ENCODE measurements at places on chromosomes 4 and X. TPM values are rescaled to one million over a fixed set of nuclear protein-coding genes. Genes with fewer than 3 reads are reported as not detected.

GRCh38 chr4:58359590-58359989 lies 1249.4 kb upstream of the IGFBP7 start:
- no peak for DNase-seq

GRCh38 chr4:168731006-168731636 lies 234.3 kb downstream of the PALLD start:
- no peak for DNase-seq

DNA sequence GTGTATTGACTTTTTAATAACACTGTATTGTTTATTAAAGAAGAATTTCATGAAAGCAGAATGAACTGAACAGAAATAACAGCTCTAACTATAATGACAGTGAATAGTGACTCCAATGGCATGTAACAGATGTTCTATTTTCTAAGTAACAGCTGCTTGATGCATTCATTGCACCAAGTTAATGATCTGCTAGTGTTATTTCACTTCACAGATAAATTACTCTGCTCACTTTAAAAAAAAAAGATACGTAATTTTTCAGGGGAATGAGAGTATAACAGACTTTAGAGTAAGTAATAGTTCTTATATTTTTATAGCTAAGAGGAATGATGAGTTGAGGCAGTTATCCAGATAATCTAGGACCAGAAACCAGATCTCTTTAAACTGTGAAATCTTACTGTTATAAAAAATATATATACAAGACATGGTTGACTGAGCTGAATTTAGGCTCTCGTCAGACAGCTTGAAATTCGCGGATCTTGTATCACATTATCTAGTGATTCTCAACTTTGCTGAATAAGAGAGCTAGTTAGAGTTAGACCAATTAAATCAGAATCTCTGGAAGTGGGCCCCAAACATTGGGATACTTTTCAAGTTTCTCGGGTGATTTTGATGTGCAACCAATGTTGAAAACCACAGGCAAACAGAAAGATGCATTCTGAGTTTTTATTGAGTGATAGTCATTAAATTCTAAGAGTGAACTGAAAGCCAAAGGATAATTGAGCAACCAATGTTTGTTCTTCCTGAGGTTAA lies 840.7 kb downstream of the DMD start:
- DNase-seq: no peak

DNA sequence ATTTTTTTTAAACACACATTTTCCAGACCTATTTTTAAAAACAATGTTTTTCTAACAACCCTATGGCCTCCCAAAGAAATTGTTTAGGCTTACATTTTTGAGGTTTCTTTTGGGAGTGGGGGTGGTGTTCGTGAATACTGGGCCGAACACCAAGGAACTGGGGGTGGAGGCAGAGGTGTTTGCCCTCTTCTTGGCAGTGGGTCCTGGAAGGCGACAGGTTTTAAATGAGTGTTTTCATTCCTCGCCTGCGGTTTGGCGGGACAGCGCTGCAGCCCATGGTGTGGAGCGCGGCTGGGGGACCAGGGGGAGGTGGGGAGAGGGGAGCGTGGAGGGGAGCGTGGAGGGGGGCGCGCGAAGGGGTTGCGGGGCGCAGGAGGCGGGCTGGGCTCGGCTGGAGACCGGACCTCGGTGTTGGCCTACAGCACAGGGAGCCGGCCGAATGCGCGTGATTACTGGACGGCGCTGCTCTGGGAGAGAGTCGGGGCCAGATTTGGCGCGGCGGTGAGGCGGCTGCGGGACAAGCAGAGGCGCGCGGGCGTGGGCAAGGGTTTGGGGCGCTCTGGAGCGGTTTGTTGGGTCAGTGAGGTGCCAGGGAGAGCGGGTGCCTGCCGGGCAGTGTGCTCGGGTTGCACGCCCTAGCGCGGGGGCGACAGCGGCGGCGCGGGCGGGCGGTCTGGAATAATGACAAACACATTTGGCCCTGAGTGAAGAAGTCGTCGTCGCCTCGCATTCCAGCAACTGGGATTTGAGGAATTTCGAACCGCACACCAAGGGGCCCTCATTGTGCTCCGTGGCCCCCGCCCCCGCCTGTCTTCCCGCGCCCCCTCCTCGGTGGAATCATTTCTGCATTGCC lies 764 bp downstream of the PDGFRA start:
- DNase-seq: peak; percentile 61

DNA sequence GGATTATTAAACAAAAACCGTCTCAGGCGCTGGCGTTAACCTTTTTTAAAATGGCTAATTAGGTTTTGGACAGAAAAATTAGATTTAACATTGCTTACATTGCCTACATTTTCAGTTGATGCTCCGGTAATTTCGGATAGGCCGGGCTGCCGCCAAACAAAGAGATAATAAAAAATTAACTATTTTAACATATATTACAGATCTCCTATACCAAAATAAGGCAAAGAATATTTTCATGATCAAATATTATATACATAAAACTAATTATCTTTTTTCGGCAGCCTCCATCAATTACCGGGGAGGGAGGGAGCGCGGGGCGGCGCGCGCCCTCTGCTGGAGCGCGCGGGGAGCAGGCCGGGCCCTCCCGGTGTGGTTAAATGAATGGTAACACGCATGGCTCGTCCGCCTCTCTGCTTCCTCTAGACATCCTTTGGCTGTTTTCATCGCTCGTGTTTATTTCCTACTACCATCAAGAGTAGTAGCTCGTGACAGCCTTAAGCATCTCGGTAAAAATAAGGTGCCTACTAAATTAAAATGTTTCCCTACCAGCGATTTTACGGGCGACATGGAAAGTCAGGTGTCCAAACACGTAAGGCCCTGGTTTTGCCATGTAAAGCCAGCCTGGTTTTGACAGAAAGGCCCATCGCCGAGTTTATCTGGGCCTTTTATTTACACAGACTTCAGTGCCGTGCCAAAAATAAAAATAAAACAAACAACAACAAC lies 52.4 kb upstream of the TMEM33 start:
- peak; percentile 72 for DNase-seq

DRD5 gene
- total RNA-seq: not detected

DNA sequence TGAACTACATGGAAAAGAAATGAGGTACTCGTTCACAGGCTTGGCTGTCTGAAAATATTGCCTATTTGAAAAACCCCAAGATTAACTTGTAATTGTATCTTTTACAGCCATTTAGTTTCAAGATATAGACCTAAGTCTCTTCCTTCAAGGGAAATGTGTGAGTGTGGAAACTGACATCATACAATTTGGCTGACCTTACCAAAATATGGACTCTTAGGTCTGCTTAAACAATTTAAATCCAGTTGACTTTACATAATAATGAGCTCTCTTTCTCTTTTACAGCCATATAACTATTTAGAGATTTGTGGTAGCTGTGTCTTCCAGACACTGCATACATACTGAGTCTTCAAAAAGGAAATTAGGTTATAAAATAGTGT lies 186.9 kb downstream of the NR3C2 start:
- DNase-seq: no peak

DNA sequence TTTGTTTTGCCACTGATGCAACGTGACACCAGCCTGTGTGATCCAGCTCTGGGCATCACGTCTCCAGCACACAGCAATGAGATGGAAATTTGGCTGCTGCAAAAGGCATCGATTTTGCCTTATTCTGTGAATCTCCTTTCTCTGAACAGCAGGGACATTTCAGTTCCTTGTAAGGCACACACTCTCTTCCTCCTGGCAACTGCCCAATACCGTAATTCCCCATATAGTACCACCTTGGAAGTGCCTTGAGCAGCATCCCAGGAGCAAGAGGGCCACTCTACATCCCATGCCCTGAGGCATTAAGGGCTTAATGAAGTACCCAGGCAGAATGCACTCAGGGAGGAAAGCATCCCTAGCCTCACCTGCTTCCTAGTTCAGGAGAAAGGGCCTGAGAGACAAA lies 10.5 kb upstream of the MAMLD1 start:
- DNase-seq: no peak

DNA sequence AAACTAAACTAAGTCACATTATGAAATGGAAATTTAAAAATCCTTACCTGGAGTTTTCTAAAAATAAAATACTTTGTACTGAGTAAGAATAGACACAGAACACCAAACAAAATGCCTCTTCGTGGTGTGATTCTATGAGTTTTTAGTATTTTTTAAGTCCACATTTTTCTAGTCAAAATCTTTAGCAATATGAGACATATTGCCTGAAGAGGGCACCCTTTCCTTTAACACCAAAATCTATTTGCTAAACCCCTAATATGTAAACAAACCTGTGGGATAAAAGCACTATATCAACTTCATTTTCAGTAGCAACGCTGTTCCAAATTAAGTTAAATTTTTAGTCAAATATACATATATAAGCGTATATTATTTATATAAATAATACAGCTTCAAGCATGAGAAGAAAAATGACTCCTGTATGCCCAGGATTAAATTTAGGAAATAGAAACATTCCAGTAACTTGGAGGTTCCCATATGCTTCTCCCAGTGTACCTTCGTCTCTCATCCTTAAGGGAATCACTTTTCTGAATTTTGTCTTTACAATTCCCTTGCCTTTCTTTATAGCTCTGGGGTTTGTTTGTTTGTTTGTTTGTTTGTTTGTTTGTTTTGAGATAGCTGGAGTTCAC lies 23.0 kb upstream of the PGM2 start:
- peak; percentile 27 for DNase-seq

DNA sequence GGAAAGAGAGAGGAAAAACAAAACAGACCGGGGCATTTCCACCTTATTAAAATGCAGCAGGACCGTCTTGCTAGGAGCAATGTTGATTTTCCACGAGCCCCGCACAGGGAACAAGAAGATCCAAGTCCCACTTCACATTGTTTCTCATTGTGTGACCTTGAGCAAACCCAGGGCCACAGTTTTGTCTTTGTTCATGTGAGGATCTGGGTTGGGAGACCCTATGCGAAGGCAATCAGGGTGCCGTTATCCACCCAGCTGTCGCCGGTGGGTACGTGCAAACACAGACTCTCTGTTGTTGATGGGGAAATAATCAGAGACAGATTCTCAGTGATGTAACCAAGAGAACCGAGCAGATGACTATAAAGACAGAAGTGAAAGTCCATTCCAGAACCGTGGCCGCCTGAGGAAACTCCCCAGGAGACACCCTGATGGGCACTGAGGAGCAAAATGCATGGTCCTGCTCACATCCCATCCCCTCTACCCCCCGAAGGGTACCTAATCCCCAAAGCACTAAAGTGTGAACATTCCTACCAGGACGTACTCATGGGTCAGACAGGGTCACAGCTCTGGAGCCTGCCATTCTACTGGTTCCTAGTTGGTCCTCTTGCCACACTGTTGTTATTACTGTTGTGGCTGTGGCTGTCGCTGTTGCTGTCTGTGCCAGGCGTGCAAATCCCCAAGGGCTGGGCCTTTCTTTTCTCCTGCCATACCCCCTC lies 102.7 kb upstream of the RBPJ start:
- no peak for DNase-seq

DNA sequence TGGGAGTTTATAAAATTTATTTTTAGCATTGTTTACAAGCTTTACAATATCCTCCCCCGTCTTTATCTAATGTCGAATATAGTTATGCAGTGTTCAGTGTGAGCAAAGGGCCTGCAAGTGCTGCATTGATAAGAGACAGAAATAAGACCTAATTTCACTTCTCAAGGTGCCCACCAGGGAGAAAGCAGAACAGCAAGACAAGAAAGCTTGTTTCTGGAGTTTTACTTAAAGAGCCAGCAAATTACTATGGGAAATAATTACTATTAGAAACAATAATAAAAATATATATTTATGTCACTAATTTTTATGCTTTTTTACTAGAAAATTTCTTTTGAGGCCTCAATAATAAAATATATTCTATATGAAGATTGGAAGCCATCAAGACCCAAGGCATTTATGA lies 2677.7 kb downstream of the ARAP2 start:
- DNase-seq: no peak

DNA sequence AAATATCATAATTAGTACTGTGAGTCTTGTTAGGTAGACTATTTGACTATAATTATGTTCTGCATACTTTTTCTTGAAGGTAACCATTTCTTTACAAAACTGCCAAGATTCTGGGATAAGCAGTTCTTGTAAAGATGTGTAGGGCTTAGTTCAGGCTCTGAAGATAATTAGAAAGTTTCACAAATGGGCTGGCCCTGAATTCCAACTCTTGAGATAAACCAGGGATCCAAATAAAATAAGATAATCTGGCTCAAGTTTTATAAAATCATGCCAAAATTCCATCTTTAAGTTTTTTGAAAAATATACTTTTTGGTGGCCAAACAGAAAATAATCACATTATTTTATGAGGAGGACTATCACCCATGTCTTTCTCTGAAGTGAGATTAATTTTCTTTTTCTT lies 35.5 kb upstream of the GLRB start:
- no peak for DNase-seq

DNA sequence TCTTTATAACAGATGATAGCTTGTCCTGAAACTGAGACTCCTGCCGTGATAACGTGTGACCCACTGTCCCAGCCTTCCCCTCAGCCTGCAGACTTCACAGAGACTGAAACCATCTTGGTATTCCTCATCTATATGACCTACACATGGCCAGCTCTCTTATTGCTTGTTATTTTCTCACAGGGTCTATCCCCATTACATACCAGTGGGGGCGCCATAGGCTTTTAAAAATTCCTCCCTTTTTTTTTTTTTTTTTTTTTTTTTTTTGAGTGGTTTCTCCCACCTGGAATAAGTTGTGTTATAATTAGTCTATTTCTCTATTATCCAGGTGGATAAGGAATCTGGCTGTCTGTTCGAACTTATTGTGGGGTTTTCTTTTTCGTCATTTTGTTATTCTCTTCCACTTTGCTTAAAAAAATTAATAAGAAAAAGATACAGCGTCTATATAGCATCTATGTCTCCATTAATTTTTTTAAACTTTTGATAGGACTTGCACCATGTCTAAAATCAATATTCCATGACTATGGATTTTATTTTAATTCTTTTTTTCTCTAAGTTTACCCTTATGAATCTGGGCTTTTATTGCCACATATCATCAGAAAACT lies 47.2 kb downstream of the GYG2 start:
- peak; percentile 50 for DNase-seq

LRIT3 gene
- 0.15 TPM for total RNA-seq

DNA sequence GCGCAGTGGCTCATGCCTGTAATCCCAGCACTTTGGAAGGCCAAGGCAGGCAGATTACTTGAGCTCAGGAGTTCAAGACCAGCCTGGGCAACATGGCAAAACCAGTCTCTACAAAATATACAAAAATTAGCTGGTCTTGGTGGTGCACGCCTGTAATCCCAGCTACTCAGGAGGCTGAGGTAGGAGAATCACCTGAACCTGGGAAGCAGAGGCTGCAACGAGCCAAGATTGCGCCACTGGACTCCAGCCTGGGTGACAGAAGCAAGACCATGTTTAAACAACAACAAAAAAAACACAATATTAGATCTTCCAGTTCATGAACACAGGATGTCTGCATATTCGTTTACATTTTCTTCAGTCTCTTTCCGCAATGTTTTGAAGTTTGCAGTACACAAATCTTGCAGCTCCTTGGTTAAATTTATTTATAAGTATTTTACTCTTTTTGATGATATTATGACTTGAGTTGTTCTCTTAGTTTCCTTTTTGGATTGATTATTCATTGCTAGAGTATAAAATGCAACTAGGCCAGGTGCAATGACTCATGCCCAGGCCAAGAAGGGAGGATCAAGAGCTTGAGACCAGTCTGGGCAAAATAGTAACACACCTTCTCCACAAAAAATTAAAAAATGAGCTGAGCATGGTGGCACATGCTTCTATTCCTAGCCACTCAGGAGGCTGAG lies 30.4 kb upstream of the ABCG2 start:
- DNase-seq: no peak

GAGE12H gene
- total RNA-seq: not detected

- DNase-seq: no peak
These were observed 179.7 kb upstream of the RASGEF1B start for GRCh38 chr4:81651243-81651899.

PLK4 gene
- 83.9 TPM for total RNA-seq

GRCh38 chrX:24019448-24019847 lies 7.5 kb downstream of the KLHL15 start:
- DNase-seq: no peak
